ENCODE measurements at places on chromosomes 2 and 18. TPM values are rescaled to one million over a fixed set of nuclear protein-coding genes. Genes with fewer than 3 reads are reported as not detected.

Gene L3MBTL4
- 1.2 TPM for total RNA-seq

DNA sequence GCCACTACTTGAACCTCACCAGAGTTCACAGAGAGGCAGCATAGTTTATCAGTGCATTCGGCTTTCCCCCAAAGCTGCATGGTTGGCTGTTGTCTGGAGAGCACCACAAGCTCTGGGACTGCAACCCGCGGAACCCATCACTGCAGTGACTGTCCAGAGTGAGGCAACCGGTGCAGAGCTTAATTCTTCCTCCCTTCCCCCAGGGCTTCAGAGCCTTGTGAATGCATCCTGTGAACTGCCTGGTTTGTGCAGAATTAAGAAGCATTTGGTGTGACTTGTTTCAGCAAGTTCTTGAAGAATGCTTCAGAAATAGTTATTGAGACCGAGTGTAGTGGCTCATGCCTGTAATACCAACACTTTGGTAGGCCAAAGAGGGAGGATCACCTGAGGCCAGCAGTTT is 99.2 kb upstream of the FOSL2 start:
- no peaks in the 10 kb centered on the region for H3K27me3 ChIP-seq
- H3K4me1 ChIP-seq, result no peaks in the 10 kb centered on the region
- no peak for DNase-seq
- H3K4me3 ChIP-seq, result no peak overlapping the region

DNA sequence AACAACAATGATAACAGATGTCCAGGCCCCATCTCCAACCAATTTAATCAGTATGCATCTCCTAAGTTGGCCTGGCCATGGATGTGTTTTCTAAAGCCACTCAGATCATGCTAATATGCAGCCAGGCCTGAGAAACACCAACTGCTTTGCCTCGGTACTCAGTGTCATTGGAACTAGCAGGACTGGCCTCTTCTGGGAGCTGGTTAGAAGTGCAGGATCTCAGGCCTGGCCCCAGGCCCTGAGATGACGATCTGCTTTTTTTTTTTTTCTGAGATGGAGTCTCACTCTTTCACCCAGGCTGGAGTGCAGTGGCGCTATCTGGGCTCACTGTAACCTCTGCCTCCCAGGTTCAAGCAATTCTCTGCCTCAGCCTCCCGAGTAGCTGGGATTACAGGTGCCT is 69.1 kb downstream of the IRS1 start:
- DNase-seq, result peak; percentile 42
- H3K27ac ChIP-seq, result no peak overlapping the region
- H3K36me3 ChIP-seq, result no peaks in the 10 kb centered on the region
- H3K4me1 ChIP-seq, result peaks cover 9% of the 10 kb centered on the region
- no peak overlapping the region for H3K4me3 ChIP-seq

DNA sequence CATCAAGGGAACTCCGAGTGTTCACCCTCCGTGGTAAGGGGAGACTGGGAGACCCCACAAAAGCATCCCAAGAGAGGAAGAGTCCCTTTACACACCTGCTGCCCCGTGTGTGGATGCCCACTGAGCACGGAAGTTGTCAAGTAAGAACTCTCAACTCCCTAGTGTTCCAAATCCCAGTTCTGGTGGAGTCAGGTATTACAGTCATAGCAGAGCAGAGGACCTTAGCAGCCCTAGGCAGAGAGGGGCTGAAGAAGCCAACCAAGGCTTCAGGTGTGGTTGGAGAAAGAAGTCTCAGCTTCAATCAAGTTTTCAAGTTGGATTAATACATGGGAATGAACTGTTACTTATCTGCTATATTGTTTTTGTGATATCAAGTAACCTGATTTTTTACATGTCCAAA is 512.5 kb downstream of the RNF144A start:
- H3K4me3 ChIP-seq, result no peak overlapping the region
- H3K36me3 ChIP-seq, result no peaks in the 10 kb centered on the region
- H3K27ac ChIP-seq, result no peak overlapping the region
- no peaks in the 10 kb centered on the region for H3K27me3 ChIP-seq
- H3K4me1 ChIP-seq, result peaks cover 11% of the 10 kb centered on the region

GRCh38 chr2:98134172-98135005 is 47.4 kb downstream of the VWA3B start:
- H3K36me3 ChIP-seq, result no peaks in the 10 kb centered on the region
- H3K4me1 ChIP-seq, result peaks cover 12% of the 10 kb centered on the region
- H3K27me3 ChIP-seq, result no peaks in the 10 kb centered on the region
- no peak overlapping the region for H3K4me3 ChIP-seq

DNA sequence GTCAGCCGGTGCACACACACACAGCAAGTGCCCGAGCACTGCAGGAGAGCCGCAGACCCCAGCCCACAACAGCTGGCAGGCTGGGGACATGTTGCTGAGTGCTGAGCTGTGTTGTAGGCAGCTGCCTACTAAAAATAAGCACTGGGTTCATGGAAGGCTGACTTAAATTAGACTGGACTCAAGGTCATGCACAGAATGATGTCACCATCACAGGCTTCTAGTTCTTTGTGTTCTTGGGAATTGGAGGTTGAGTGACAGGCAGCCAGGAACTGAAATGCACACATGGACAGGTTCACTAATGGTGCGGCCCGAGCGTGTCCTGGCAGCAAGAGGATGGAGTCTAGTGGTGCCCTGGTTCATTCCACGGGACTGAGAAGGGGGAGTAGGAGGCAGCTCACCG is 71.3 kb downstream of the VWA3B start:
- peaks cover 53% of the 10 kb centered on the region for H3K4me1 ChIP-seq
- no peak overlapping the region for H3K4me3 ChIP-seq
- no peaks in the 10 kb centered on the region for H3K27me3 ChIP-seq
- peak overlapping the region; percentile 3 for H3K27ac ChIP-seq
- H3K36me3 ChIP-seq, result no peaks in the 10 kb centered on the region

DNA sequence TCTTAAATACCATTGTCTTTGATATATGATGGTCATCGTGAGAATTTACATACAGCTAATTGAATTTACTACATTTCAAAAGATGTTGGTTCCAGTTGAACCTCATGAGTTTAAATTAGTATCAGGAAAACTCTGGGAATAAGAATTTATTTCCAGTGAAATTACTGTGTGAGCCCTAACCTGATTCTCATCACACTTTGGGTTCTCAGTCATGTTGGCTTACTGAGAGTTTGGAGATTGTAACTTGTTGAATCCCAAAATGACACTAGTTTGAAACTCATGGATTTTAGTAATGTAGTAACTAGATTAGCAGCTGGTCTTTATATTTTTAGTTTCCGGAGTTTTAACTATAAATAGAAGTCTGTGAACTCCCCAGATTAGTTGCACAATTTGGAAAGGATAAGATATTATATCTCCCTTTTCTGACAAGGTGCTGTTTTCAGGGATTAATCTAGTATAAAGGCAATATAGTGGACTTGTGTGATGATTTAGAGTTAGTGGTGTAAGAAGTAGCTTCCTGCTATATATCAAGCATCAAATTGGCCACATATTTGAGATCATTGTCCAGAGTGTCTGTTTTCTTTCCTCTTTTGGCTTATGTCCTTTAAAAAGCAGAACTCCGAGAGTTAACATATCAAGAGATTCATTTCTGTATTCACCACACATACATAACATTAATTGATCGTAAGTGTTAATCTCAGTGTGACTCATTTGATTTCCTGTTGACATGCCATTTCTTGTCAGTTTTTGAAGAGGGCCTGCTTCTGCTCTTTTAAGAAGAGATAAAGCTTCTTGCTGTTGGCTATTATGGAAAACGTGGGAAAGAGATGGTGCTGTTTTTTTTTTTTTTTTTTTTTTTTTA is 15.7 kb downstream of the NDUFV2 start:
- H3K4me3 ChIP-seq, result peak overlapping the region; percentile 35
- DNase-seq, result no peak
- no peaks in the 10 kb centered on the region for H3K27me3 ChIP-seq
- H3K4me1 ChIP-seq, result peaks cover 99% of the 10 kb centered on the region
- no peaks in the 10 kb centered on the region for H3K36me3 ChIP-seq

DNA sequence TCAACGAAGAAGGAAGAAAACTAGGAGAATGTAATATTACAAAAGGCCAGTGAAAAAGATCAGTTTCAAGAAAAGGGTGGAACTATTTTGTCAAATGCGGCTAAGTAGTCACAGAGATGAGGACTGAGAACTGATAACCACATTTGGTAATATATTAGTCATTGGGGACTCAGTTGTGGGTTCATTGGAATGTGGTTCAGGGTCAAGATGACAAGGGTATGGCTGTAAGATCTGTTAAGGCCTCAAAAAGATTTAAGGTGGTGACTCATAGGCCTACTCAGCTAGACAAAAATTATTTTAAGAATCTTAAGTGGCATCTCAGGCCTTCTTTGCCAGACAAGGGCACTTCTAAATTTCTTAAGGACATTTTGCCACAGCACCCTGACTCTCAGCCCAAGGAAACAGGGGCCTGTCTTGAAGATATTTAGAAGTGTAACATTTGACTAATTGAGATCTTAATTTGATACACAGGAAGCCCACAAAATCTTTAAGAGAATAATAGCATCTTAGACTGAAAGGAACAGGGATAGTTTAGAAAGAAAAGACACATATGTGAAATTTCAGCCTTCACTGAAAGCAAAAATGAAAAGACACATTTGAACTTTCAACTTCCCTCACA is 81.3 kb downstream of the STRADB start:
- H3K36me3 ChIP-seq, result no peaks in the 10 kb centered on the region
- DNase-seq, result no peak
- no peak overlapping the region for H3K27ac ChIP-seq
- no peaks in the 10 kb centered on the region for H3K27me3 ChIP-seq

GRCh38 chr2:23757686-23758433 is 169.1 kb downstream of the ATAD2B start:
- H3K4me1 ChIP-seq, result peaks cover 27% of the 10 kb centered on the region
- no peak overlapping the region for H3K4me3 ChIP-seq
- no peak for DNase-seq
- H3K36me3 ChIP-seq, result peaks cover 19% of the 10 kb centered on the region
- H3K27ac ChIP-seq, result no peak overlapping the region

GRCh38 chr2:207135340-207135739 is 30.4 kb downstream of the KLF7 start:
- H3K36me3 ChIP-seq, result no peaks in the 10 kb centered on the region
- H3K27me3 ChIP-seq, result no peaks in the 10 kb centered on the region

GRCh38 chr18:28541276-28541930 is 364.5 kb upstream of the CDH2 start:
- DNase-seq, result no peak
- H3K27ac ChIP-seq, result no peak overlapping the region
- no peak overlapping the region for H3K4me3 ChIP-seq
- no peaks in the 10 kb centered on the region for H3K36me3 ChIP-seq
- H3K4me1 ChIP-seq, result no peaks in the 10 kb centered on the region
- no peaks in the 10 kb centered on the region for H3K27me3 ChIP-seq

Gene IL36G
- total RNA-seq, result not detected

DNA sequence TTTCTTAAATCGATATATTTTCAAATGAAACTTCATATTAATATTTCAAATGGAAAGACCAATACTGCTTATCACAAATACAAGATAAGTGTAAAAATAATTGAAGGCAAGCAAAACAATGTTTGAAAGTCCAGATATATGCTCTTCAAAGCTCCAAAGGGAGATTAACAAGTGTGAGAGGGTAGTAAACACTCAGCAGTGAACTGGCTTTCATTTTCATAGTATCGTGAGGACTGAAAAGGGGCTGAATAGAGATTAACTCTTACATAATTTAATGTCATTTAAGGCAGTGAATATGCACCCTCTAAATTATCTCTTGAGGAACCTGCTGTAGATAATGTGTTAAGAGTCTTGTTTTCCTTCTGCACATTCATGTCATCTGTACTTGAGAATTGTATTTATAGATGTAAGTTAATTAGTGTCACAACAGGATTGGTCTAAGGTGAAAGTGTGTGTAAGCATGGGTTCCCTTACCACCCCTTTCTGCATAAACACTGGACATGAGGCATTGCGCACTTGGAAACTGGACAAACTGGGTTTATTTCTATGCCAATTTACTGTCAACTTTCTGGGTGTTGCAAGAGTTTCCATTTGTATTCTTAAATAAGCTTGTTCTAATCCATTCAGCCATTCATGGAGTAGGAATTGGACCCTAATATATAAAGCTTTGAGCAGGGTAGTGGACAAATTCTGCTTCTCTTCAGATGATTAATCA is 76.7 kb upstream of the SESTD1 start:
- DNase-seq, result no peak
- no peaks in the 10 kb centered on the region for H3K27me3 ChIP-seq
- H3K4me1 ChIP-seq, result peaks cover 14% of the 10 kb centered on the region
- no peaks in the 10 kb centered on the region for H3K36me3 ChIP-seq
- H3K27ac ChIP-seq, result peak overlapping the region; percentile 81

Gene IL36A
- not detected for total RNA-seq

- DNase-seq, result no peak
- H3K27me3 ChIP-seq, result no peaks in the 10 kb centered on the region
- H3K27ac ChIP-seq, result peak overlapping the region; percentile 84
- H3K36me3 ChIP-seq, result peaks cover 49% of the 10 kb centered on the region
- no peak overlapping the region for H3K4me3 ChIP-seq
These were observed 8.2 kb upstream of the GPR17 start for GRCh38 chr2:127637725-127638252.

- H3K4me3 ChIP-seq, result no peak overlapping the region
- H3K4me1 ChIP-seq, result no peaks in the 10 kb centered on the region
- peaks cover 12% of the 10 kb centered on the region for H3K27me3 ChIP-seq
- no peak for DNase-seq
- no peak overlapping the region for H3K27ac ChIP-seq
These were observed 25.9 kb downstream of the GREB1 start for GRCh38 chr2:11559786-11560155.

Gene SIGLEC15
- 0.17 TPM for total RNA-seq

- H3K27ac ChIP-seq, result no peak overlapping the region
- no peaks in the 10 kb centered on the region for H3K4me1 ChIP-seq
- H3K27me3 ChIP-seq, result no peaks in the 10 kb centered on the region
- no peak overlapping the region for H3K4me3 ChIP-seq
These were observed 44.5 kb upstream of the FAM110C start for GRCh38 chr2:90645-91312.

DNA sequence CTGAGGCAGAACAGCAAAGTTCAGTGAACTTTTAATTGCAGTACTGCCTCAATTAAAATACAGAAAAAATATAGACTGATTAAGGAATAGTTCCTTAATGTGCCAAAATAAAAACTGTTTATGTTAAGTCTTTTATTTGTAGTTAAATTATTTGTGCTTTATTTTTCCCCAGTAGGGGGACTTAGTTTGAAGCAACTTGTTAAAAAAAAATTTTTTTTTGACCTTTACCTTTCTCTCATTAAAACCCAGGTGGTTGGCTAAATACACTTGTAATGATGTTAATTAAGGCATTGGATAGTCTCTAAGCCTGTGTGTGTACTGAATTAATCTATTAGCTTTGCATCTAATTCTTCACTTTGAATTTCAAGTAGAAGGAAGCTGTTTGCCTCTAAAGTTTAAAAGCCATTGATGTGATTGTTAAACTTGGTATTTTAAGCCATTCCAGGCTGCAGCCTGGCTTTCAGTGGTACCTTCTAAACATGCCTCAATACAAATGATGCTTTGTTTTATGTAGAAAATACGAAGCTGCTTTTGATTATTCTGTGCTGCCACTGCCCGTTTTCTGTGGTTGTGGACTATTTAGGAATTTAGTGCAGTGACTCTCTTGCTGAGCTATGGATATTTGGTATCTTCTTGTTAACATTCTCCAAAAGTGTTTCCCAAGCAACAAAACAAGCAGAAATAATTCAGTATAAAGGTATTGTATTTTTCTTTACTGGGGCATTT is 102.9 kb downstream of the TANC1 start:
- no peaks in the 10 kb centered on the region for H3K27me3 ChIP-seq
- H3K4me1 ChIP-seq, result peaks cover 80% of the 10 kb centered on the region
- H3K27ac ChIP-seq, result peak overlapping the region; percentile 36
- no peak overlapping the region for H3K4me3 ChIP-seq
- H3K36me3 ChIP-seq, result no peaks in the 10 kb centered on the region
- DNase-seq, result no peak

Measured in esophagus muscularis mucosa (tissue), 4 donors.